ENCODE measurements at places on chromosomes 13 and 19.

DNA sequence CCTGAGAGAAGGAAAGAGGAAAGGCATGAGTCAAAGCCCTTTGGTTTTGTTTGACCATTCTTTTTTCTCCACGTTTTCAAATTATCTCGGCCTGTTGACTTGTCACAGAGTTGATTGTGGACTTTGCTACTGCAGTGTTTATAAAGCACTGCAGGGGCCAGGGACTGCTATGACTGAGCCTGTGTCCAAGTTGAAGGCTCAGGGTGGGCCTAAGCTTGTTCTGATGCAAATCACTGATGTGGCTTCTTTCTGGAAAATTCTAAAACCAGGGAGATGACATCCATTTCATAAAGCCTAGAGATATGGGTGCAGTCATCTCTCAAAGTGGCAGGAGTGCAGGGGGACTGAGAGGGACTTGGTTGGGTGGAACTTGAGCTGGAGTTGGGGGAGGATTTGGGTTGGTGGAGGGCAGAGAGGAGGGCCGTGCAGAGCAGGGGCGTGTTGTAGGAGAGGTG is 1.2 kb upstream of the CXCL17 start:
- DNase-seq: no peak

GRCh38 chr19:34888091-34888490 is 38.6 kb upstream of the ZNF30 start:
- no peak for DNase-seq

- DNase-seq: no peak
These were observed 66.7 kb downstream of the SLC10A2 start for GRCh38 chr13:102999499-102999898.

- DNase-seq: no peak
These were observed 63.9 kb upstream of the MCF2L start for GRCh38 chr13:112905086-112905485.

DNA sequence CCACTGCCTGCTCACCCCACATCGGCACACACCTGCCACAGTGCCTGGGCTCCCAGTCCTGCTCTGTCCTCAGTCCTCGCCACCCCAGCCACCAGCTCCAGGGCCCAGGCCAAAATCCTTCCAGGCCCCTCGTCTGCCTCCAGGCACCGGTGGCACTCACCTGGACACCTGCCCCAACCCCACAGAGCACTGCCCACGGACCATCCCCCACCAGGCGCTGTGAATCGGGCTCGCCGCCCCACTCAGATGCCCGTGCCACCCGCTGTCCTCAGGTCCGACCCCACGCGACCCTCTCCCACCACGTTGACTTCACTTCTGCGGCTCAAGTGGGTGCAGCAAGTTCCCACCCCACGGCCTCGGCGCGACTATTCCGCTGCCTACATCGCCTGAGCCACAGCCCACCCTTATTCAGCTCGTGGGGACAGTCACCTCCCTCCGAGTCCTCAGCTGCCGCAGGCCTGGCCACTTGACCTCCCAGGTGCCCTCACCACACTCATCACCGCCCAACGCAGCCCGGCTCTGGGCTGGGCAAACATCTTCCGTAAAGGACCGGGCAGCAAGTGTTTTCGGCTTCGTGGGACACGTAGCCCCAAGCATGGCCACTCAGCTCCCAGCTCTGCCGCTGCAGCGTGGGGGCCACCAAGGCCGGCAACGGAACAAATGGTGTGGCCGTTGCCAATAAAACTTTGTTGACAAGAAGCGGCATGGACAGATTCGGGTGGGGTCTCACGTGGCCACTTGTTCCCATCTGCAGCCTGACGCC is 5.7 kb downstream of the PIP5K1C start:
- no peak for DNase-seq

DNA sequence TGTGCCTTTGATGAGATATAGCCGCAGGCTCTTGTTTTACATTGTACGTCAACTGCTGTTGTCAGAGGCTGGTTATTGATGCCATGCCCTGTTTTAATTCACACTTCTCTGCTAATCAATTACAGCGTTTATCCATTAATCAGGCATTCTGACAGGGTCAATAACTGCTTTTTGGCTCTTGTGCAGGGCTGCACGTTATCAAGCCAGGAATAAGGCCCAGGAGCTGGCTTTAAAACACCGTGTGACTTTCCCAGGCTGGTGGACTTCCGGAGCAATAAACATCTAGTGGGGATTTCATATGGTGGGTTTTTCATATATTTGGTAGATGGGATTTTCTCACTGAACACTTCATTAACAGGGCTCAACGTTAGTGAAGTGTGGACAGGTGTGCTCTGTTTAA is 221.7 kb downstream of the TM9SF2 start:
- no peak for DNase-seq

GRCh38 chr13:75744127-75744526 is 108.0 kb downstream of the LMO7 start:
- DNase-seq: no peak

DNA sequence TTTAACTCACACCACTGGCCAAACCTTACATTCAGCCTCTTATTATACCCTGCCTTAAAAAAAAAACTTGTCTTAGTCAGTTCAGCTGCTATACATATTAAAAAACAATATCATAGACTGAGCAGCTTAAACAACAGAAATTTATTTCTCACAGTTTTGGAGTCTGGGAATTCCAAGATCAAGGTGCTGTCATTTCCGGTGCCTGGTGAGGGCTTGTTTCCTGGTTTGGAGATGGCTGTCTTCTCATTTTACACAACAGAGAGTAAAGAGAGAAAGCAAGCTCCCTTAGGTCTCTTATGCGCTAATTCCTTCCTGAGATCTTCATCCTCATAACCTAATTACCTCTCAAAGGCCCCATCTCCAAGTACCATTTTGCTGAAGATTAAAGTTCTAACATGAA is 769.2 kb downstream of the DIAPH3 start:
- no peak for DNase-seq

DNA sequence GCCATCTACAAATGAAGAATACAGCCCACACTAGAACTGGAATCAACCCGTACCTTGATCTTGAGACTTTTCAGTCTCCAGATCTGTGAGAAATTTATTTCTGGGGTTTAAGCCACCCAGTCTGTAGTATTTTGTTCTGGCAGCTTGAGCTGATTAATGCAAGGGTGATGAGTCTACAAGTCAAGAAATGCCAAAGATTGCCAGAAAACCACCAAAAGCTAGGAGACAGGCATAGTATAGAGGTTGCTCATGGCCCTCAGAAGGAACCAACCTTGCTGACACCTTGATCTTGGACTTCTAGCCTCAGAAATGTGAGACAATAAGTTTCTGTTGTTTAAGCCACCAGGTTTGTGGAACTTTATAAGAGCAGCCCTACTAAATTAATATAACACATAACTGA is 428.2 kb upstream of the KLF12 start:
- DNase-seq: no peak

DNA sequence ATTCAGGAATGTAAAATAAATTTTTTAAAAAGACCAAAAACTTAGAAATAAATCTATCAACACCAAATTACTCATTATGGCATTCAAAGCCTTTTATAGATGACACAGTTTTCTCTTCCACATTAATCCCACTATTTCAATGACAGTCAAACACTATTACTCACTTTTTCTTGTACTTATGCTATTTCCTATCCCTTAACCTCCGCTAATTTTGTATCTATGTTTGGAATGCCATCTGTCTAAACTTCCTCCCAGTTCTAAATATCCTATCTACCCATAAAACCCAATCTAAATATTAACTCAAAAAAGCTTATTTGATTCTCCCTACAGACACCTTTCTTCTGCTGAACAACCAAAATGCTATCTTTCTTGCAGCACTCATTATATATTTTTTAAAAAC is 203.5 kb downstream of the ENOX1 start:
- no peak for DNase-seq
